GM23338 (cell line): ENCODE measurements at places on chromosomes 1 and 21. TPM values are rescaled to one million over a fixed set of nuclear protein-coding genes. Genes with fewer than 3 reads are reported as not detected.

PLA2G4A gene
- total RNA-seq, result 1.7 and 3.8 TPM in 2 replicates

SLC22A15 gene
- total RNA-seq, result 3.8 and 4.0 TPM in 2 replicates

ABCG1 gene
- 4.4 and 7.3 TPM in 2 replicates for total RNA-seq

ATP6V1G3 gene
- not detected in 2 replicates for total RNA-seq

DNA sequence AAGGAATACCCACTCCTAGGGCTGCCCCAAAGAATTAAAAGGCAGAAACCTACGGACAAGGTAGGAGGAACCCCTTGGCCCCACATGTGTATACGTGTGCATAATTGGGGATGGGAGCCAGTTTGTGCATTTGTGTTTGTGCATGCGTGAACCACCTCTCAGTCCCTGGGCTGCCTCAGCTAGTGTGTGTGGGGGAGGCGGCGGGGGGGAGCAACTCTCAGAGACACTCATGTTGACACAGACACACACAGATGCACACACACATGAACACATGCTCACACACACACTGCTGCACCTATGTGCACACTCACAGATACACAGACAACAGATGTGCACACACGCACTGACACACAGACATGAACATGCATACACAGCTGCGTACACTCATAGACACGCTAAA lies 5.1 kb downstream of the LDLRAD1 start:
- no peak overlapping the region for H3K27ac ChIP-seq
- no peak for DNase-seq
- no peak overlapping the region for H3K4me3 ChIP-seq
- no peaks in the 10 kb centered on the region for H3K27me3 ChIP-seq
- no peaks in the 10 kb centered on the region for H3K4me1 ChIP-seq
- H3K36me3 ChIP-seq, result no peaks in the 10 kb centered on the region

DNA sequence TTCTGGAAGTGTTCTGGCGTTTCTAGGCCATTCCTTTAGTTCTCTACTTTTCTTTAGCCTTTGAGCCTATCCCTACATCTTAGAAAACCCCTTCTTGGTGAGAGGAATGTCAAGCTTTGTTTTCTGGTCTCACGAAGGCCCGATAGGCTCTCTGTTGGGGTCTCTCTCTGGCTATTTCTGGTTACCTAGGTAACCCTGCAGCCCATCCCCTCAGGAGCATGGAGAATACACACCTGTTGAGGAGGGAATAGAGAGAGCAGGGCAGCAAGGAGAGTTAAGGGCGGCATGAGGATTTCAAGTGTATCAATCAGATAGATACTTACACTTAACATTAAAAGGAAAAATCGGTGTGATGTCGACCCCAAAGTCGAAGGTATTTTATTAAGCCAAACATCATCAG lies 45.7 kb downstream of the LRRC8D start:
- H3K27ac ChIP-seq, result no peak overlapping the region
- peaks cover 36% of the 10 kb centered on the region for H3K4me1 ChIP-seq
- H3K36me3 ChIP-seq, result 0 out of 2 replicates have a peak, but pooled peaks cover 7% of the 10 kb centered on the region

- H3K36me3 ChIP-seq, result no peaks in the 10 kb centered on the region
- peaks cover 45% of the 10 kb centered on the region for H3K4me1 ChIP-seq
- no peak for DNase-seq
These were observed 180.0 kb downstream of the ETS2 start for GRCh38 chr21:38985568-38986378.

DNA sequence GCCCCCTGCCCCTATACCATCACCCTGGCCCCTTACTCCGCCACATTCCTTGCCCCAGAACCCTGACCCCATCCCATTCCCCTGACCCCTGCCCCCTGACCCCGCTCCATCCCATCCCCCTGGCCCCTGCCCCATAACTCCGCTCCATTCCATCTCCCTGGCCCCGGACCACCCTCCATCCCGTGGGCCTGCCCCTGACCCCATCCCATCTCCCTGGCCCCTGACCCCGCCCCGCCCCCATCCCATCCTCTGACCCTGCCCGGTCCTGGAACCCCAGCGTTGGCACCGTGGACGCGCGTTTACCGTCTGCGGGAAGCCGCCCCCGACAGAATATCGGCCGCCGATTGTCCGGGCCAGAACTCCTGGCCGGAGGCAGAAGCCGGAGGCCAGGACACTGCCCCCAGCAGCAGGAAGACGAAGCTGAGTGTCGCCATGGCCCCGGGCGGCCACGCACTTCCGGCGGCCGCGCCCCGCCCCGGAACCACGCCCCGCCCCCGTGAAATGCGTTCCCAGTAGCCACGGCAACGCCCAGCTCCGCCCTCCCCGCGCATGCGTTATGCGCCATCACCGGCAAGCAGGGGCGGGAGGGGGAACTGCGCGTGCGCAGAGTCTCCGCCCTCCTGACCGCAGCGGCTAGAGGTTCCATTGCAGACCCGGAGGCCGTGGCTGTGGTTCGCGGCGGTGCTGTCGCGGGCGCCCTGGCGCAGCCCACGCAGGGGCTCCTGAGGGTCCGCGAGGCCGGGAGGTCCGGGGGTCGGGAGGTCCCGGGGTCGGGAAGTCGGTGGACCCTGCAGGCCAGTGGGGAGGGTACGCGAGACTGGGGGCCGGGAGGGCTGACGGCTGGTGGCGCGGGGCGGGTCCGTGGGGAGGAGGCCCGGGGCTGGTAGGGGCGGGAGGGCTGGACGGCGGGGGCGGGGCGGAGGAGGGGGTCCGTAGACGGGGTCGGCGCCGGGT lies at the start of gene POFUT2:
Gene POFUT2, minus strand, starts transcription at position 458 of the 954 bp plus-strand sequence. Its CDS starts 24 bp downstream, at position 434.
- peaks cover 12% of the 10 kb centered on the region for H3K36me3 ChIP-seq
- 0 out of 2 replicates have a peak within 1 kb of the TSS, but pooled peaks have one; percentile 26 for H3K27ac ChIP-seq
- peaks cover 4% of the 10 kb centered on the region; the same call in 1 of the 2 replicates for H3K4me1 ChIP-seq
- peak within 1 kb of the TSS; percentile 84 for H3K4me3 ChIP-seq

GRCh38 chr1:150352866-150353265 lies 11.1 kb upstream of the RPRD2 start:
- no peaks in the 10 kb centered on the region for H3K27me3 ChIP-seq
- H3K36me3 ChIP-seq, result peaks cover 59% of the 10 kb centered on the region
- H3K27ac ChIP-seq, result no peak overlapping the region

GRCh38 chr1:62377043-62377562 lies 57.9 kb upstream of the KANK4 start:
- no peak for DNase-seq
- H3K4me3 ChIP-seq, result no peak overlapping the region
- H3K4me1 ChIP-seq, result no peaks in the 10 kb centered on the region
- no peak overlapping the region for H3K27ac ChIP-seq
- H3K27me3 ChIP-seq, result no peaks in the 10 kb centered on the region
- no peaks in the 10 kb centered on the region for H3K36me3 ChIP-seq

GRCh38 chr1:64242895-64243756 lies 39.7 kb downstream of the UBE2U start:
- peak; percentile 66 for DNase-seq
- no peaks in the 10 kb centered on the region for H3K36me3 ChIP-seq
- no peaks in the 10 kb centered on the region for H3K27me3 ChIP-seq
- peaks cover 34% of the 10 kb centered on the region for H3K4me1 ChIP-seq
- H3K27ac ChIP-seq, result peak overlapping the region; percentile 86
- H3K4me3 ChIP-seq, result peak overlapping the region; percentile 10; the same call in 1 of the 2 replicates

DNA sequence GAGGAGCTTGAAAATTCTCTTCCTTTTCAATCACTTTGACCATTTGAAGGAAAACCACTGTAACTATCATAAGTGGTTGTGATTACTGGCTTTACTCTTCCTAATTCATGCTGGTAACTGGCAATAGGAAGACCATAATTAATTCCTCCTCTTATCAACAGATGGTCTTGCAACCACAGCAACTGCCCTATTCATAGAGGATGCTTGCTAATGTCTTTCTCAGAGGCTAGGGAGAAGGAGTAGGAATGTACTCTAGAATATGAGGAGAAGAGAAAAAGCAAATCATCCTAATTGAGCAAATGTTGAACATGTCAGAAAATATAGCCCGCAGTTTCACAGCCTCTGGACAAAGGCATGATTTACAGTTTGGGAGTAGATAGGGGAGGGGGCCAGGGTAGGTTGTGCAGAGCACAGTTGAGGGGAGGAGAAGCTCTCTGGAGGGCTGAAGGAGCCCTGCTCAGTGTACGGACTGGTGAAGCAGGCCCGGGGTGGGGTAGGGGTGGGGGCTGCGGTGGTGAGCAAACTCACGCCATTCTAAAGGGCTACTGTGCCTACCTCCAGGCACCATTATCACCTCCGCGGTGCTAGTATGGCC lies 192.9 kb downstream of the PCP4 start:
- H3K27ac ChIP-seq, result no peak overlapping the region
- H3K4me3 ChIP-seq, result no peak overlapping the region
- H3K4me1 ChIP-seq, result no peaks in the 10 kb centered on the region
- no peak for DNase-seq
- H3K36me3 ChIP-seq, result no peaks in the 10 kb centered on the region

DNA sequence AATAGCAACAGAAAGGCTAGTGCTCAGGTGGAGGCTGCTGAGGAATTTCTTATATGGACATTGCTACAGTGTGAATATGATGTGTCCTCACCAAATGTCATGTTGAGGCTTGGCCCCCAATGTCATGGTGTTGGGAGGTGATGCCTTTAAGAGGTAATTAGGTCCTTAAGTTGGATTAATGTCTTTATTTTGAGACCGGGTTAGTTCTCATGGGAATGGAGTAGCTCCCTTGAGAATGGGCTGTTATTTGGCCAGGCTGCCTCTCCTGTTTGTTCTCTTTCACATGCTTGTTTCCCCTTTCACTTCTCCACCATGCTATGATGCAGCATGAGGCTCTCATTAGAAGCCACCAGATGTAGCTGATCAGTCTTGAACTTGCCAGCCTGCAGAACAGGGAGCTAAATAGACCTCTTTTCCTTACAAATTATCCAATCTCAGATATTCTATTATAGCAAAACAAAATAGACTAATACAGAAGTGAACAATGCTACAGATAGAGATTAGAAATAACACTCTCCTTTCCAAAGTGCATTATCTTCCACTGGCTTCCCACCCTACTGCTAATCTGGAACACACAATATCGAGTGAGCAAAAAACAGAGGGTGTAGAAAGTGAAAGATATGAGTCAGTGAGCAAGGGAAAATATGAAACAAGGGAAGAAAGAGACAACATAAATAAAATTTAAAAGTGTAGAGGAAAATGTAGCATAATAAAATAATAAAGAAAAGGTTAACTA lies 160.2 kb downstream of the NTMT2 start:
- no peak overlapping the region for H3K27ac ChIP-seq
- H3K4me3 ChIP-seq, result no peak overlapping the region
- H3K27me3 ChIP-seq, result no peaks in the 10 kb centered on the region
- no peaks in the 10 kb centered on the region for H3K36me3 ChIP-seq

- H3K27me3 ChIP-seq, result no peaks in the 10 kb centered on the region
- peaks cover 18% of the 10 kb centered on the region for H3K4me1 ChIP-seq
These were observed 30.3 kb downstream of the IGSF21 start for GRCh38 chr1:18137759-18138345.

DNA sequence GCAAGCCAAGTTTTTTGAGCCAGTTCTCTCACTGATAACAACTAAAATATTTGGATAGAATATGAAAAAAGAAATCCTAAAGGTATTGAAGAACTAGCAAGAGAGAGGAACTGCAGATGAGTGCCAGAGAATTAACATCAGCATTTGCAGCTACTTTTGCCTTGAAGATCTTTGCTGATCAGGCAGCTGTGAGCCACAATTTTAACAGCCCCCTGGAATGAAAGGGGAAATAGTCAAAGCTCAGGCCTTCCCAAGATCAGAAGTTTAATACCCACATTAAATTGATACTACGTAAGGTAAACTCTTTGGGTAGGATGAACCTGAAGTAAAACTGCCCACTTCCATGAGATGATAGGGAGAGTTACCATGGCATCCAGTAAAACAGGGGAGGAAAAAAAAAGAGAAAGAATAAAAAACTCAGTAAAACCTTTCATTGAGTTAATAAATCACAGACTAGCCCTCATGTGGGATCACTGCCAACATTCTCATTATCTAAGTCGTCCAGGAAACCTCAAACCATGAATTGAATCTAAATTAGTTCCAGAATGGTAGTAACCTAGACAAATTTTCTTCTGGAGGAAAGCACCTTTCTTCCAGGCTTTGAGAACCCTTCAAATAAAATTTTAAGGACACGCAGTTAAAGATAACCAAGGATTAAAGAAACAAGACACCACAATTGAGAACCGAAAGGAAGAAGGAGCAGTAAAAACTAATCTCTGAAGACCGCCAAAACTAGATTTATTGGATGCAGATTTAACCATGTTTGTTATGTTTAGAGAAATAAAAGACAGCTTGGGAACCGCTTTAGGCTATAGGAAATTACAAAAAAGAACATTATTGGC lies 28.3 kb downstream of the SCP2 start:
- H3K4me1 ChIP-seq, result no peaks in the 10 kb centered on the region
- DNase-seq, result no peak
- no peak overlapping the region for H3K4me3 ChIP-seq
- no peaks in the 10 kb centered on the region for H3K36me3 ChIP-seq
- no peaks in the 10 kb centered on the region for H3K27me3 ChIP-seq

- H3K36me3 ChIP-seq, result no peaks in the 10 kb centered on the region
- no peak overlapping the region for H3K4me3 ChIP-seq
- no peaks in the 10 kb centered on the region for H3K4me1 ChIP-seq
- H3K27ac ChIP-seq, result no peak overlapping the region
These were observed 10.0 kb upstream of the OTUD3 start for GRCh38 chr1:19872190-19872589.

DNA sequence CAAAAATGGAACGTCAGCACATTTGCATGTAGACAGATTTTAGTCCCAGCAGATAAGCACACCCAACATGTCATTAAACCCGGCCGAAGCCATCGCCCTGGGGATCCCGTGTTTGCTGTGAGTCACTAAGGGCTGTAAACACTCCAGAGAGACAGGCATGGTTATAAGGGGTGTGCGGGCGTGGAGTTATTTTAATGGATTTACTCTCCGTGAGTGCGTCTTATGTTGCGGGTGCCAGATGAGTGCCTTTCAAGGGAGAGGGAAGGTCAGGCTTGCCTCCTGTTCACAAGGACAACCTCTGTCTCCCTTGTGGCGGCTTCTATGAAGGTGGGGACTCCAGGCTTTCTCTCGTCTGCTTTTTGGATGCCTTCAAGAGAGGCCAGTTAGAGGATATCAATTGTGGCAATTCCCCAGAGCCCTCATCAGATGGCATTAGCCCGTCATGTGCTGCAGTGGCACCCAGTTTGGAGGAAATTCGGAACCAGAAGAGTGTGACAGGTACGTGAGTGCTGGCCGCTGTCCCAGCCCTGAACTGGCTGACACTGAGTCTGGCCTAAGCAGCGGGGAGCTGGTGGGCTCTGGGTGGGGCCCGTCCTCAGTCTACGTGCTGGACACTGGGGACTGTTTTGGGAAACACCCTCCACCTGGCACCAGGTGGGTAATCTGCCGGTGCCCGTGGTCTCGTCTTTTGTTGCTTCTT lies 223.8 kb upstream of the TMEM51 start:
- DNase-seq, result no peak
- no peak overlapping the region for H3K27ac ChIP-seq
- H3K36me3 ChIP-seq, result no peaks in the 10 kb centered on the region
- H3K27me3 ChIP-seq, result peaks cover 31% of the 10 kb centered on the region

DNA sequence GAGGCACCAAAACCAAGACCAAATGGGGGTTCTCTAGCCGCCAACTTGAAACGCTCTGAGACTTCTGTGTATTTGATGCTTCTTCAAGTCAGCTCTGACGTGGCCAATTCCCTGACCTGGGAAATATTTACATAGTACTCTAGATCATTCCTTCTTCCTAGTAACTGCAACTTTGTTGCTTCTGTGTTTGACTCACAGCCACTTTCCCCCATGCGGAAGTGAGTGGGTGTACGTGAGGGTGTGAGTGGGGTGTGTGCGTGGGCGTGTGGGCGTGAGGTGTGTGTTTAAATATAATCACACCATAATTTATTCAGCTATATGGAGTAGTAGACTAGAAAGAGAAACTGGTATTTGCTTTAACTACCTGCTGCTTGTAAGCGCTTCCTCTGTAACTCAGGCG lies 111.0 kb downstream of the TAS1R2 start:
- H3K27ac ChIP-seq, result no peak overlapping the region
- H3K27me3 ChIP-seq, result 0 out of 2 replicates have a peak, but pooled peaks cover 4% of the 10 kb centered on the region
- no peaks in the 10 kb centered on the region for H3K4me1 ChIP-seq
- no peak for DNase-seq
- H3K36me3 ChIP-seq, result no peaks in the 10 kb centered on the region
- H3K4me3 ChIP-seq, result no peak overlapping the region

- H3K27me3 ChIP-seq, result no peaks in the 10 kb centered on the region
- peak overlapping the region; percentile 86 for H3K27ac ChIP-seq
- peaks cover 4% of the 10 kb centered on the region; the same call in 1 of the 2 replicates for H3K4me1 ChIP-seq
- no peaks in the 10 kb centered on the region for H3K36me3 ChIP-seq
These were observed 4.8 kb downstream of the LMOD1 start for GRCh38 chr1:201941420-201942128.
